MCF 10A (cell line): ENCODE measurements at places on chromosomes 2 and 18. TPM values are rescaled to one million over a fixed set of nuclear protein-coding genes. Genes with fewer than 3 reads are reported as not detected.

- DNase-seq: peak; percentile 91
- peaks cover 2% of the 10 kb centered on the region for H3K36me3 ChIP-seq
- H3K4me1 ChIP-seq: peaks cover 26% of the 10 kb centered on the region
- H3K27me3 ChIP-seq: no peaks in the 10 kb centered on the region
- peak overlapping the region; percentile 25 for H3K4me3 ChIP-seq
These were observed 102.1 kb downstream of the SMAD7 start for GRCh38 chr18:48848641-48849143.

DNA sequence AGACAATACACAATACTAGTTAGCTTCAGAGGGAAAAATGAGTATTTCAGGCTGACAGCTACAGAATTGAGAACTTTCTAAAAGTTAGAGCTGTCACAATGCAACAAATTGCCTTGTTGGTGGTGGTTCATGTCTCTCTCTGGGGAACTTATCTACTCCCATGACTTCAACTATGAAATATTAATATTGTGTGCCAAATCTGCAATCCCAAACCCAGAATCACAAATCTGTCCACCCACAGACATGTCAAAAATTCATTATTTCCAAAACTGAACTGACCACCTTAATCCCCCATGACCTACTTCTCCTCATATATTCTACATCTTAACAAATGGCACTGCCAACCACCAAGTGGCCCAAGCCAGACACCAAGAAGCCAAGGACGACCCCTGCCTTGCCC lies 143.5 kb downstream of the TCF4 start:
- no peak overlapping the region for H3K4me3 ChIP-seq
- no peak for DNase-seq
- H3K27me3 ChIP-seq: no peaks in the 10 kb centered on the region
- H3K36me3 ChIP-seq: peaks cover 6% of the 10 kb centered on the region
- peak overlapping the region; percentile 1 for H3K27ac ChIP-seq

DNA sequence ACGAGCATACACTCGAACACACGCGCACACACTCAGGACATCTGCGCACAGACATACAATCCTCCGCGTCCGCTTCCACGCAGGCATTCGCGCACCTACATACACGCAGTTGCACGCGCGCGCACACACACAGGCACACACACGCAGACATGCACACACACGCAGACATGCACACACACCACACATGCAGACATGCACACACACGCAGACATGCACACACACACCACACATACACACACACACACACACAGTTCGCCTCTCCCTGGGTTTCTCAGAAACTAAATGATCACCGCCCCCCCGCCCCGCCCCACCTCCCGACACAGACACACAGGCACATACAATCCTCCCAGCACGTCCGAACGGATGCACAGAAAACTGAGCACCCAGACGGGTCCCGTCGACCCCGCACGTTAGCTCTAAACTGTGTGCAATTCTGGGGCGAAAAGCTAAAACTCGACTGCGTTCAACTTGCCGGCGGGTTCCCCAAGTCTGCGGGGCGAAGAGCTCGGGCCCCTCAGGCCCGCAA lies 1.0 kb downstream of the EPHA4 start:
- H3K27me3 ChIP-seq: no peaks in the 10 kb centered on the region
- DNase-seq: no peak
- no peaks in the 10 kb centered on the region for H3K36me3 ChIP-seq

DNA sequence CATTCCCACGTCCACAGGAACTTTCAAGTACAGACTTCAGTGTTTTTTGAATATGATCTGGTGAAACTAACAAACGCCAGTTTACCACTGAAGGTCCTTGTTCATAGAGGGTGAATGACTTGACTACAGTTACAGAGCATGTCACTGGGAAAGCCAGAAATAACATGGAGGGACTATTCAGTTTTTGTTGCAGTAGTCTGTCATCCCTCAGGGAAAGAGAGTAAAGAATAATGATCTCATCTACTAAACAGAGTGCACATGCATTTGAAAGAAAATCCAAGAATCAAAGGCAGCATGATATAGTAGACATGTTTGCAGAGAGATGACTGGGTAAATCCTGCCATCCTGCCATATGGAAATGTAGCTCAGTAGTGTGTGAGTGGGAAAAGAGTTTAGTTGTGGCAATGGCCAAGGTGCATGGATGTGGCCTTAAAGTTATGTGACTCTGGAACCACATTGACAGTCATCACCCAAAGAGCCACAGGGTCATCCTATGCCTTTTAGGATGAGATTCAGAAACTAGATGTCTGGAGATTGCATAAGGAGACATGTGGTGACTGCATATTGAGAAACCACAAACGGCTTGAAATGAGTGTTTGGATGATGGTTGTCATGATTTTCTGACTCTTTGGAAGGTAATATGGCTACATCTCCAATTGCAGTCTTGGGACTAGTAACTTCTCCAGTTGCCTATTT lies 125.3 kb upstream of the ZEB2 start:
- no peaks in the 10 kb centered on the region for H3K4me1 ChIP-seq
- no peak overlapping the region for H3K27ac ChIP-seq
- no peaks in the 10 kb centered on the region for H3K36me3 ChIP-seq
- H3K27me3 ChIP-seq: no peaks in the 10 kb centered on the region

DNA sequence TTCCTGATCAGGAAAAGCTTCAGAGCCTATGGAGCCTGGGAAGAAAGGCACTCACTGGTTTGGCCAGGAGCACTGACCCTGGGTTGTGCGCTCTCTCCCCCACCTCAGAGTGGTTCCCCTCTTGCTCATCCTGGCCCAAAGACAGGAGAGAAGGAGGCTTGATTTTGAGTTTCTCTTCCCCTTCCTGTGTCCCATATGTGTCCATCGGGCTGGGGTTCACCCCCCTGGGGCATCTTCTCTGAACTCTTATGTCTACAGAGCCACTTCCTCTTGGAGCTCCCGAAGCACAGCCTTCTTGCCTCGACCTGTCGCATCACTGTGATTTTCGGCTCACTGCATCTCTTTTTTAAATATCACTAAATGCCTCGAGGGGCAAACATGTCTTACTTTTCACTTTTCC lies 692.3 kb downstream of the RNF144A start:
- no peaks in the 10 kb centered on the region for H3K36me3 ChIP-seq
- no peaks in the 10 kb centered on the region for H3K4me1 ChIP-seq
- H3K27ac ChIP-seq: no peak overlapping the region
- DNase-seq: no peak

Gene PFN4
- total RNA-seq: 1.8 and 2.6 TPM in 2 replicates

DNA sequence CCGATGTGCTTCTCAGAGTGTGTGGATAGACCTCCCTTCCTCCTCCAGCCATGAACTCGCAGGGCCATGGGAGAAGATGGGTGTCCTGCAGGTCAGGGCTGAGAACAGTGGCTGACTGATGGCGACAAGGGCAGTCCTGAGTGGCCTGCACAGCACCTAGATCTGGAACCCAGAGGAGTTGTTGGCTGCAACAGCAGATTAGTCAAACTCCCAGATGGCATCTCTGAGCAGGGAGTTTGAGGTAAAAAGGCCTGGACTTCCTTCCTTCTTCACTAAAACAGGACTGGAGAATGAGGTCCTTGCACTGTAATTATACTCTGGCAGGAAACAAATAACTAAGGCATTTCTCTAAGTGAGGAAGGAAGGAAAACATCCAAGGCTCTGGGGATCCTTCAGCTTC lies 160.8 kb downstream of the MYCN start:
- no peaks in the 10 kb centered on the region for H3K27me3 ChIP-seq
- H3K36me3 ChIP-seq: no peaks in the 10 kb centered on the region
- DNase-seq: no peak
- H3K27ac ChIP-seq: no peak overlapping the region
- no peaks in the 10 kb centered on the region for H3K4me1 ChIP-seq

DNA sequence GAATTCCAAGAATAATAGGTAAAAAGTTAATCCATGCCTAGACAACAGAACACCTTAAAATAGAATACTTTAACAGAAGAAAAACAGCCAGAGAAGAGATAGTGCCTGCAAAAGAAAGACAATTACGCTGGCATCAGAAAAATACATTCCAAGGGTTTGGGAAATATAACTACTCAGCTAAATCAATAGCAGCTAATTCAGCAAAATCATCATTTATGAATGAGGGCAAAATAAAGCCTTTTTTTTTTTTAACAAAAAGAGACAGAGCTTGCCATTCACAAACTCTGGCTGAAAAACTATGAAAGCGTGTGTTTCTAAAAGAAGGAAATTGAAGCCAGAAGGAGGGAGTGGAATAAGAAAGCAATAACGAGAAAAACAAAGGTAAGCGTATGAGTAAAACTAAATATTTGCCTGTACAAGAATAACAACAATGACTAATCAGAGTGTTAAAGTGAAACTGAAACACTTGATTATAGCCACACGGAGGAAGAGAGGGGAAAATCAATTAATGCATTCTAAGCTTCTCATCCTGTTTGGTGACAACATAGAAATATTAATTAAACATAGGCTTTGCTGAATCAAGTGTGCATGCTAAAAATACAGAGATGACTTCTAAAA lies 90.2 kb downstream of the EHD3 start:
- peaks cover 29% of the 10 kb centered on the region for H3K4me1 ChIP-seq
- H3K27me3 ChIP-seq: no peaks in the 10 kb centered on the region
- no peak for DNase-seq
- peak overlapping the region; percentile 66 for H3K4me3 ChIP-seq

- no peak for DNase-seq
- H3K36me3 ChIP-seq: peaks cover 11% of the 10 kb centered on the region
- H3K27me3 ChIP-seq: no peaks in the 10 kb centered on the region
- no peak overlapping the region for H3K4me3 ChIP-seq
These were observed 54.4 kb downstream of the ANKMY1 start for GRCh38 chr2:240503375-240503774.

DNA sequence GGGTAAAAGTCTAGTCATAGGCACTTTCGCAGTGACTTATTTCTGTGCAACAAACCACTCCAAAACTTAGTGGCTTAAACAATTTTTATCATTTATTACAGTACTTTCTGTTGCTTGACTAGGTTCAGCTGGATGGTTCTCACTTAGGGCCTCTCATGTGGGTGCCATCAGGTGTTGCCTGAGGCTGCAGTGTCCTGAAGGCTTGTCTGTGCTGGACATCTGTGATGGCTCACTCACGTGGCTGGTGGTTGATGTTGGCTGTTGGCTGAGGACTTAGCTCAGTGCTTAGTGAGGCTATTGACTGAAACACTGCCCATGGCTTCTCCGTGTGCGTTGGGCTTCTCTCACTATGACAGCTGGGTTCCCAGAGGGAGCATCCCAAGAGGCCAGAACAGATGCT lies 81.4 kb upstream of the GCFC2 start:
- peaks cover 28% of the 10 kb centered on the region for H3K4me1 ChIP-seq
- H3K4me3 ChIP-seq: no peak overlapping the region
- no peaks in the 10 kb centered on the region for H3K27me3 ChIP-seq
- DNase-seq: no peak
- no peaks in the 10 kb centered on the region for H3K36me3 ChIP-seq
- no peak overlapping the region for H3K27ac ChIP-seq
